ENCODE measurements at places on chromosomes 2 and 18.

DNA sequence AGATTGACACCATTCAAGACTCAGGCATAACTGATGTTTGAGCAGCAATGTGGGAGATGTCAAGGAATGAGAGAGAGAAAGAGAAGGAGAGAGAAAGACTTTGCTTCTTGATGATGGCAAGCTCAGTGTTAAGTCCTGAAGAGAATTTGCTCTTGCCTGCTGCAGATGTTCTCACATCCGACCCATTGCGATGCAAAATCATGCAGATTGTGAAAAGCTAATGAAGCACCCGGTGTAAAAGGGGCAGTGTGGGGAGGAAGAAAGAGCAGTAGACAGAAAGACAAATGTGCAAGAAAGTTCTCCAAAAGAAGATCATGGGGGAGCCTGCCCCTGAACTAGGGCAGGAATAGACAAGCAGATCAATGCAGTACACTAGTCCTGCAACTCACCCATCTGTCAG lies 57.7 kb downstream of the EMX1 start:
- no peak for DNase-seq

GRCh38 chr2:160534996-160535395 lies 41.4 kb upstream of the RBMS1 start:
- DNase-seq: no peak

GRCh38 chr18:22469061-22469734 lies 51.5 kb upstream of the CTAGE1 start:
- no peak for DNase-seq

GRCh38 chr18:79506191-79507075 lies 110.7 kb downstream of the NFATC1 start:
- DNase-seq: no peak

GRCh38 chr2:45813003-45813941 lies 161.8 kb downstream of the PRKCE start:
- DNase-seq: no peak

GRCh38 chr2:135815269-135815668 lies 21.7 kb downstream of the LCT start:
- no peak for DNase-seq

DNA sequence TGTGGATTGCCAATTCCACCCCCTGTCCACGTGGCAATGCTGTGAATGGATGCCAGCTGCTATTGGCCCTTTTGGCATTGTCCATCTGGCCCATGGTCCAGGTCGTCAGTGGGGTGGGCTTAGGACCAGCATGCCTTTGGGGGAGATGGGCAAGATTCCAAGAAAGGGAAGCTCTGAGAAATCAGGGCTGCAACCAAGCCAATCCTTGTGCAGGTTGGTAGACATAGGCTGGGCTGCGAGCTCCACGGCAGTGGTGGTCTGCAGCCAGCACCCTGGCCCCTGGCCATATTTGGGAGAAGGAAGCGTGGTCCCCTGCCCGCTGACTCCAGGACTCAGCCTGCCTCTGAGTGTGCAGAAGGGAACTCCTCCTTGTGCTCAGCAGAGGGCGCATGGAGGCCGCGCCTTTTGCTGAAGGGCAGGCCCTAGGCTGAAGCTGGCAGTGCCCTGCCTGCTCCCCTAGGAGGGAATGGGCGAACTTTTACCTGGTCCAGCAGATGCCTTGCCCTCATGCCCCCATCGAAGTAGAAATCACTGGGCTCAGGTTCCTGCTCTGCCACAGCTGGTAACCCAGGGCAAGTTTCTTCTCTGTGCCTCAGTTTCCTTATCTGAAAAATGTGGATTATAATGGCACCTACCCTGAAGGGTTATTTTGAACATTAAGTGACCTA lies 5.4 kb downstream of the SPR start:
- peak; percentile 3 for DNase-seq

GRCh38 chr2:120701096-120701495 lies 34.6 kb upstream of the GLI2 start:
- no peak for DNase-seq

GRCh38 chr2:21966139-21966538 lies 842.4 kb downstream of the TDRD15 start:
- DNase-seq: no peak

GRCh38 chr2:66301022-66301766 lies 133.7 kb upstream of the MEIS1 start:
- DNase-seq: peak; percentile 36

DNA sequence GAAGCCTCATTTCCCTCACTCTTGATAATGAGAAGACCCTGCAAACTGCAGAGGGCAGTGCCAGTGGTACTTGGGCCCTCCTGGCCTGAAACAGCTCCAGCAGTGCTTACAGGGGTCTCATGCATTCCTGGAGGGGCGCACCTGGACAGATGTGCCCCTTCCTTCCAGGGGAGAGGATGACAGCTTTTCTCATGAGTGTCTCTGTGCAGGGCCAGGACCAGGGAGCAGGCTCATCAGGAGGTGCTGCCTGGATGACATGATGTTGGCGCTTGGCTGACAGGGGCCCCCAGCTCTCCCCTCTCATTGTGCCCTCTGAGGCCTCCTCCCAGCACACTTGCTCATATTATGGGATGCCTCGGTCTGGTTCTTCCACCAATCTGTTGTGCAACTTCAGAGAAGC lies 95.1 kb upstream of the MYCN start:
- DNase-seq: no peak

- no peak for DNase-seq
These were observed 174.9 kb downstream of the SEPTIN10 start for GRCh38 chr2:109438773-109439389.

GRCh38 chr18:70397259-70397925 lies 108.5 kb downstream of the SOCS6 start:
- no peak for DNase-seq

- no peak for DNase-seq
These were observed 145.9 kb upstream of the RBMS1 start for GRCh38 chr2:160639472-160639871.

DNA sequence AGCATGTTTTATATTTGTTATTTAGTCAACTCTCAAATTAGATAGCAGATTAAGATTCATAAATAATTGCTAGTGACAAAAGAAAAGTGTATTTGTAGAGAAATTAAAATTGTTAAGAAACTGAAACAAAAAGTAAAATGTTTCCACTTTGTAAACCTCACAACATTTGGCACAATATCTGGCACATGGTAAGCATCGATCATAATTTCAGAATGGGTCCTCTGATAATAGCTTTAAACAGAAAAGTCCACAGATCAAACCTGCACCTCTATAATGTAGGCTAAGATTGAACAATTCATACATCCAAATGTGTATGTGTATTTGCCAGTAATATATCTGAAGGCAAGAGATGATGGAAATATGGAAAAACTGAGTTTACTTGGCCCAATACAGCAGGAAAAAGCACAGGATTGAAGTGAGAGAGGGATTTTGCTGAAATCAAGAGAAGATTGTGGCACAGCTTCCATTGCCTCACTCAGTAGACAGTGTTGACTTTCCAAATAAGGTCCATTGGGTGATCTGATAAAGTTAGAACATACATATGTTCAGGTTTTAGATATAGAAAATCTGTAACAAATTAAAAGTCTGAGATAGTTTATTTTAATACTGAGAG lies 39.4 kb downstream of the COBLL1 start:
- DNase-seq: no peak

DNA sequence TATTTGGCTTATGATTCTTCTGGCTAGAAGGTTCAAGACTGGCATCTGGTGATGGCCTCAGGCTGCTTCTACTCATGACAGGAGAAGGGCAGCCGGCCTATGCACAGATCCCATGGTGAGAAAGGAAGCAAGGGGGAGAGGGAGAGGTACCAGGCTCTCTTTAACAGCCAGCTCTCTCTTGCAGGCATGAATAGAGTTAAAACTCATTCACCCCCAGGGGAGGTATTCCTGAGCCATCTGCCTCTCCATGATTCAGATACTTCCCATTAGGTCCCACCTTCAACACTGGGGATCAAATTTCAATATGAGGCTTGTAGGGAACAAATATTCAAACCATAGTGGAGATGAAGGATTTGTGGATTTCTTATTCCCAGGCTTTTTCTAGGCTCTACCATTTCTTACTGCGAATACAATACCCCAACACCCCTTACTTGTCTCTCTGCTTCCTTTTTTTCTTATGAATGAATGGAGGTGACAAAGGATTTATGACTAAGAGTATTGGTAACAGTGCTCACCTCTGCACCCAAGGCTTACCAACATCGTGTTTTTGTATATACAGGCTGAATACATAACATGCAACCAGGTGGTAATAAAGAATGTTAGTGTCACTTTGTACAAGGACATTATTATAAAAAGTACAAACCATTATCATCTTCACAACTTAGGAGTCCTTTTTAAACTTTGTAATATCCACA lies 454.6 kb upstream of the TRIB2 start:
- no peak for DNase-seq

DNA sequence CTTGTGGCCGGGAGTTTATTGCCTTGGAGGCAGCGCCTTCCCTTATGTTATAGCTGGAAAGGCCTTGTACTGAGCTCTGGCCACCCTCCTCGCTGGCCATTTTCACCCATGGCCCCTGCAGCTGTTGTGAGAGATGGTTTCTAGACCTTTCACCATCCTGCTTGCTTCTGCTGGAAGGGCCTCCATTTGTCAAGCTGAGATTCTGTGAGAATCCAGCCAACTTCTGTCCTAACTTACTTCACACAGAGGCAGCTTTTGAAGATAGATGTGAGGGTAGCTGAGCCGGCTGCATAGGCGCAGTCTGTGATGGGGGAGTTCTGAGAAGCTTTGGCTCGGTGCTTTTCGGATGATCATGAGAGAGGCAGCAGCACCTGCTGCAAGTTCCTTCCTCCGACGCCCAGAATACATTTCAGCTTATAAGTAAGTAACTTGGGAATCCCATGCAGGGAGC lies 8.7 kb downstream of the CTIF start:
- DNase-seq: no peak

GRCh38 chr2:120418174-120418787 lies 72.3 kb downstream of the INHBB start:
- DNase-seq: no peak

DNA sequence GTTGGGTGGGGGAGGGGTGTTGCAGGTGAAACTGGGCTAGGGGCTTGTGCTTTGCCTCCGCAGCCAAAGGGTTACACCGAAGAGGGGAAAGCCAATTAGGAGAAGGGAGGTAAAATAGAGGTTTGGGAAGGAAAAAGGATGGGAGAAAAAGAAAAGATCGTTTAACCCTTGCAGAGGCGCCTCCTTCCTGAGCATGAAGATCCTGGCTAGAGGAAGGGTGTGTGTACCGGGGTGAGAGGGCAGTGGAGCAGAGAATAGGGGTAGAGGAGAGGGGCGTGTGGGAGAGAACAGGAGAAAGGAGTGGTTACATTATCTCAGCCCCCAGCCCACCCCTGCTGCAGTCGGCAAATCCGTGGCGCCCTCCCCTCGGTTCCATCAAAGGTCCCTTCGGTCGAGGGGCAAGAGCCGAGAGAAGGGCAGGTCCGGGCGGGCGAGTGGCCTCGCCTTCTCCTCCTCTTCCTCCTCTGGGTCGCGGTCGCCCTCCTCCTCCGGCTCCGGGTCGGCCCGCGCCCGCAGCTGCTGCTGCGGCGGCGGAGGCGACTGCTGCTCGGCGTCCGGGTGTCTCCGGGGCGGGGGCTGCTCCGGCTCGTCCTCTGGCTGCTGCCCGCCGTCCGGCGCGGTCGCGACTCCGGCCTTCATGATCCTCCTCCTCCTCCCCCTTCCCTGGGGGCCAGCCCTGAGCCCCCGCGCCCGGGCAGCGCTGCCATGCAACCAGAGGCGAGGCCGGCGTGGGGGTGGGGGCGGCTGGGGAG lies 1.1 kb downstream of the MARCHF4 start:
- DNase-seq: no peak

GRCh38 chr18:32261003-32261402 lies 71.2 kb downstream of the MEP1B start:
- DNase-seq: no peak

- no peak for DNase-seq
These were observed 78.6 kb downstream of the SH3YL1 start for GRCh38 chr2:185221-185620.

GRCh38 chr18:73670524-73670923 lies 477.1 kb downstream of the FBXO15 start:
- DNase-seq: no peak

DNA sequence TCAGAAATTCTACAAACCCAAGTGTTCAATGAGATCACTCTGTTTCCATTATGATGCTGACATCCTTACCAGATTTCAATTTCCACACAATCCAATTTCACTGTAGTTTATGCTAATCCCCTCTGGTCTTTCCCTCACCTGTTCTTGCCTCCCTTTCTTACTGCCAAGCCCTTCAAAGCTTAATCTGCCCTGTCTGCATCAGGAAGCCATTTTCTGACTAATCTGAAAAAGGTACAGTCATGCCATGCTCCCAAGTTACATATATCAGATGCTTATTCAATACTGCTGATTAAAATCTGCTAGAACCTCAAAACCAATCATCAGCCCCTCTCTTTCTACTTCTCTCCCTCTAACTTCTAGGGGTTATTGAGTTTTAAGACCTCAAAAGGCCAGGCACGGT lies 8.9 kb downstream of the KRTCAP3 start:
- no peak for DNase-seq

DNA sequence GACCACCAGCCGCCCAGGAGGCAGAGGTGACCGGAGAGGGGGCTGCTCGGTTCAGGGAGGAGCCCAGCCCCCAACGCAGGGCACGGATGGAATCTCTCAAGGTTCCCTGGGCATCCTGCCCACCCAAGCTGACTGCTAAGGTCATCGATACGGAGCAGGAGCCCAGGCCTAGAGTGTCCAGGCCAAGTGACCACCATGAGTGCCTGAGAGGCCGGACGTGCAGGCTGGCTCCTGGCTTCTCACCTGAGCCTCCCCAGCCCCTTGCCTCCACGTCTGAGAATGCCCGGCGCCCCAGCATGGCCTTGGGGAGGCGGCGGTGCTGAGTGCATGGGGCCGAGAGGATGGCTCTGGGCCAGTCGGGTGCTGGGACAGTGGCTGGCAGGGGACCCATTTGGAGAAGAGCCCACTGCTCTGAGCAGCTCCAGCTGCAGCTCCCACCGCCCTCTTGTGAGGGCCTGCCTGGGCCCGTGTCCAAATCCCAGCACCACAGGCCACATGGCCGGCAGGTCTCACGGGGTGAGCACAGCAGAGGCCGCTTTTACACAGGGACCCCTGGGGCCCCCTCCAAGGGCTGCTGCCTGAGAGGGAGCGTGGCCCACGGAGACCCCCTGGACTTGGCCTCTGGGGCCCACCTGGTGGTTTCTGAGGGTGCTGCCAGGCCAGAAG lies 102.8 kb upstream of the CTDP1 start:
- no peak for DNase-seq

- DNase-seq: no peak
These were observed 42.3 kb downstream of the FIGN start for GRCh38 chr2:163693484-163693883.

DNA sequence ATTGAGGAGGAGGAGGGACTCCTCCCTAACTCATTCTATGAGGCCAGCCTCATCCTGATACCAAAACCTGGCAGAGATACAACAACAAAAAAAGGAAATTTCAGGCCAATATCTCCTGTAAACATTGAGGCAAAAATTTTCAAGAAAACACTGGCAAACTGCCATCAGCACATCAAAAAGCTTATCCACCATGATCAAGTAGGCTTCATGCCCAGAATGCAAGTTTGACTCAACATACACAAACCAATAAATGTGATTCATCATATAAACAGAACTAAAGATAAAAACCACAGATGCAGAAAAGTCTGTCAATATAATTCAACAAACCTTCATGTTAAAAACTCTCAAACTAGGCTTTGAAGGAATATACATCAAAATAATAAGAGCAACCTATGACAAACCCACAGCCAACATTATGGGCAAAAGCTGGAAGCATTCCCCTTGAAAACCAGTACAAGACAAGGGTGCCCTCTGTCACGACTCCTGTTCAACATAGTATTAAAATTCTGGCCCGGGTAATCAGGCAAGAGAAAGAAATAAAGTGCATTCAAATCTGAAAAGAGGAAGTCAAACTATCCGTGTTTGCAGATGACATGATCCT lies 1014.3 kb downstream of the CBLN2 start:
- no peak for DNase-seq

Data from NCI-H774 (cell line).